Ammon's horn (tissue), 1 donor: ENCODE measurements at places on chromosomes 6 and 20.

GRCh38 chr20:52789716-52790115, 182.4 kb upstream of the TSHZ2 start:
- DNase-seq = no peak

GRCh38 chr20:41861772-41862422, 243.7 kb upstream of the CHD6 start:
- DNase-seq = no peak

DNA sequence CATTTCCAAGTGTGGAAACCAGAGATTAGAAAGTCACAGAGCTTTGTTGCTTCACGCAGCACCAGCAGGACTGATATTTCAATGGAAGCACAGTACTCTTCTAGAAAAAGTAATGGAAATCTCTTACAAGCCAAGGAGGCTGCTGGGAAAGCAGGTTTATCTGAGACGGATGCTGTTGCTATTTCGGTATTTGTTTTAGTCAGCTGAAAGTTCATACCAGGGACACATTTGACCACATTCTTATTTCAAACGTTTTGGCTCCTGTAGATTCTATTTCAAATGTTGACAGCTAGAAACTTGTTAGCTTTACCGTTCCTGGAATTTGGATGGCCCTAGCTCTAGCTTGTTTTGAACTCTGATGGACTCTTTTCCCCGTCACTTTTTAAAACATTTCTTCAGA, 3.7 kb upstream of the TMEM242 start:
- DNase-seq = no peak

DNA sequence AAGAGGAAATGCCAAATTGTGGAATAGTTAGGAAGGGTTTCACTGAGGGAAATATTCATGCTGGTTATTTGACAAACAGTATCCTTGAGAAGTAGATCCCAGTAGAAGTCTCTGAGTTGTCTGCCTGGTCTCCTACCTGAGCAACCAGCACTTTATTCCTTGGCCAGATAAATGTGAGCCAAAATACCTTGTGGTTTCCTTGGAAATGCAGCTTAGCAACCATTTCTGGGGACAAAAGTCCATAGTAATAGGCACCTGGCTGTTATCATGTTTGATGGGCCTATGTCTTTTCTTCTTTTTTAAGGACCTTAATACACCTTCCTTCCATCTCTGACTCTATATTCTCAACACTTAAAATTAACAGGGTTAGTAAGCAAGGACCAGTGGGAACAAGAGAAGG, 217.1 kb upstream of the MARCKS start:
- no peak for DNase-seq

- DNase-seq = no peak
These were observed 6.4 kb upstream of the MTRES1 start for GRCh38 chr6:107021446-107022185.

DNA sequence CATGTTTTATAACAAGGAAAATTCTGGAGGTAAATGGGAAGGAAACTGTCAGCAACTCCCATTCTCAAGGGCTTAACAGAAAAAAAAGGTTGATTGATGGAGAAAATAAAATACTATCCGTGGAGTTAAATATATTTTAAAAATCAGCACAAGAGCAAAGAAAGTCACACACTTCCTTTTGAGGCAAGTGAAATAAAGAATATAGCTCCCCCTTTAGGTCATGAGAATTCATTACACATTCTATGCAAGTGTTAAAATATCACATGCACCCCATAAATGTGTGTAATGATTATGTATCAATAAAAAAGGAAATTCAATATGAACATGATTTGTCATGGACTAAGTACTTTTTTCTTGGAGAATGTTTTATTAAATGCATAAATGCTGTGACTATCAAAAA, 349.2 kb downstream of the TPBG start:
- no peak for DNase-seq

DNA sequence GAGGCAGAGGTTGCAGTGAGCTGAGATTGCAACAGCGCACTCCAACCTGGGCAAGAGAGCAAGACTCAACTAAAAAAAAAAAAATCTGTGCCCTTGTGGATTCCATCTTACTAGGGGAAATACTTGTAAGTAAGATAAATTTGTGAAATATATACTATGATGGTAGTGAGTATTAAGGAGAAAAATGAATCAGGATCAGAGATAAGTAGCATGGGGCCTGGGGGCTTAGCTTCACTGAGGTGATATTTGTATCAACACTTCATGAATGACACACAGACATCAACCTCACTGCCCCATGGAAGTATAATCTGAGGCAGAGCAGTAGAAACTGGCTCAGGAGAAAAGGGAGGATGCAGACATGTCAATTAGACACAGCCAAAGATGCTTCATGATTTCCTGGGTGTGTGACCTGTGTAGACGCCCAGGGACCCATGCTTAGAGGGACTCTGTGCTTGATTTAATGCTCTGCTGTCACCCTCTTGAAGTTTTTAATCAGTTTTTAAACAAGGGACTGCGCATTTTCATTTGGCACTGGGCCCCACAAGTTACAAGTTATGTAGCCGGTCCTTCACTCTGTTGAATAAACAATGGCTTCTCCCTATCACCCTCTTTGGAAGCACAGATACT, 41.9 kb downstream of the PCNA start:
- no peak for DNase-seq

DNA sequence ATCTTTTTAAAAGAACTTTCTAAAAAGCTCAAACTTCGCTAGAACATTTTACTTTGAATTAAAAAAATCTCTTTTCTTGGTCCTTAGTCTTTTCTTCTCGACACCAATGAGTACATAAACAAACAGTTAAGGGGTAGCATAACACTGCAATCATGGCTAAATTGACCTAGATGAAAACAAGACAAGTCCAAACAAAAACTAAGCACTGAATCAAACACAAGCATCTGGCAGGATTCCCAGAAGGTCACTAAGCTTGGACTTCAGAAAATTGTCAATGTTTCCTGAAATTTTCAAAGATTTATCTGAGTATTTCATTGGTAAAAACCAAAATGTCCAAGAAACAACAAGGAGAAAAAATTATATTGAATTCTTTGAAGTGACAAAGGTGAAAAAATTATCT, 5.0 kb downstream of the COL21A1 start:
- DNase-seq = peak; percentile 43

DNA sequence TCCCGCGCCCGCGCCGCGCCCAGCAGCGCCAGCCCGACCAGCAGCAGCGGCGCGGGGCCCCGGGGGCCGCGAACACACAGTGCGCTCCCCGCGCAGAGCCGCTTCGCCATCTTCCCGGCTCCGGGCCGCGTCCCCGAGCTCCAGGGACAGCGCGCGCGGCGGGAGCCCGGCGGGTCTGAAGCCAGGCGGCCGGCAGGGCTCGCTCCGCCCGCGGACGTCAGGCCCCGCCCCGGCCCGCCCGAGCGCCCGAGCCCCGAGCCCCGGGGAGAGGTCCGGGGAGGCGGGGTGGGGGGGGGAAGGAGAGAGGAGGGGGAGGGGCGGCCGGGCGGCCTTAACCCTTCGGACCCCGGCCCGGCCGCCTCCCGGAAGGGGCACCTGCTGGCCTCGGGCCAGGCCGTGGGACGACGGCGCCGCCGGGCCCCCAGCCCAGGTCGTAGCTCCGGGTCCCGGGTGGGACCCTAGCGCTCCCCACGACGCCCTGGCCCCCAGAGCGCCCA, at the start of gene LAMA5:
Gene LAMA5 (minus strand): TSS at position 177 of the 497 bp plus-strand sequence. CDS start 67 bp downstream, at position 110.
- no peak for DNase-seq

DNA sequence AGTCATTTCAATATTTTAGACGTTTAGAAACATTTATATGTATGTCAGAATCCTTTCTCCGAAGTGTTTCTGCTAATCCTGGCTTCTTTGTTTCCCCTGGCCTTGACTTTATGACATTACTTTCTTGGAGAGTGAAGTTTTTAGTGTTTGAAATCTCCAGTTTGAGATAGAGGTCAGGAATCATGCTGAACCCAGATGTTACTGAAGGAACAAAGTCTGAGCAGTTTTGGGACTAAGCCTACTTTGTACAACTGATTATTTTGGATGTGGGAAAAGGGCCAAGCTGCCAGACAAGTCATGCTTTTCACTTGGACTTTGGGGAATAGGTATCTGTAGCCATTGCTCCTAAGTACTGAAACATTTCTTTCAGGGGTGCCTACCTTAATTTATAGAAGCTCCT, 2.3 kb downstream of the RNF144B start:
- DNase-seq = no peak

DNA sequence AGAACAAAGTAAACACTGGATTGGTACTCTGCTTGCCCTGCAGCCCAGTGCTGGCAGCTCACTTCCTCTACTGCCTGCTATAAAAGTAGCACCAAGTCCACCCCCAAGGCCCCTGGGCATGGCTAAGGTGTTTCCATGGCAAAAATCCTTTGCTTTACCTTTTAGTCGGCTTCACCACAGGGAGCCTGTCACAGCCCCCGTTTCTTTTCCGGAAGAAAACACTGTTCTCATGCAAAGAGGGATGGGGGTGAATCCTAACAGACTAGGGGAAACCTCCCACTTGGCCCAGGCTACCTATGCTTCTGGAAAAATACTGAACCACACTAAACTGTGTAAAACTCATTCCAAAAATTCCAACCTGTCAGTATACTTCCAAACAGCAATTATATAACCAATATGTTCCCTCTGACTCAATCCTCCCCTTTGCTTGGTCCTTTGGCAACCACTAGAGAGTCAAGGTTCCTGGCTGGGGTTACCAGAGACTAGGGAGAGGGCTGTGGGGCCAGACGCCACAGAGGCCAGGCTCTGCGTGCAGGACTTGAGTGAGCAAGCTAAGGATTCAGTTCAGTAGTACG, 16.1 kb downstream of the PPIL1 start:
- DNase-seq = no peak

- peak; percentile 92 for DNase-seq
These were observed 118.4 kb upstream of the SGK1 start for GRCh38 chr6:134436281-134436815.

- DNase-seq = no peak
These were observed 1.7 kb downstream of the CGA start for GRCh38 chr6:87093199-87093598.

DNA sequence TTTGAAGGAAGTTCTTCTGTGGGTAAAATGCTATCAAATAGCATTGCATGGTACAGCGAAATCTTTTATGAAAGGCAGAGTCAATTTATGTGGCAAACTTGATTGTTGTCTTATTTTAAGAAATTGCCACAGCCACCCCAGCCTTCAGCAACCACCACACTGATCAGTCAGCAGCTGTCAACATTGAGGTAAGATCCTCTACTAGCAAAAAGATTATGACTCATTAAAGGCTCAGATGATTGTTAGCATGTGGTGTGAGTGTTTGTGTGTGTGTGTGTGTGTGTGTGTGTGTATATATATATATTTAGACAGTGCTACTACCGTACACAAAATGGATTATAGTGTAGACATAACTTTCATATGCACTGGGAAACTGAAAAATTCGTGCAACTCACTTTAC, 27.8 kb downstream of the LRRN4 start:
- DNase-seq = no peak

- DNase-seq = no peak
These were observed 4.6 kb downstream of the DLK2 start for GRCh38 chr6:43450699-43451131.
